ENCODE measurements at places on chromosomes 7 and 10. TPM values are rescaled to one million over a fixed set of nuclear protein-coding genes. Genes with fewer than 3 reads are reported as not detected.
A peak's percentile ranks its signal among the peaks of the same experiment; 100 is the strongest.

GRCh38 chr7:84508606-84509005 lies 314.0 kb upstream of the SEMA3A start:
- DNase-seq = peak; percentile 22

- DNase-seq = no peak
Measured at GRCh38 chr7:113198226-113198625, 79.9 kb upstream of the SMIM30 start.

DNA sequence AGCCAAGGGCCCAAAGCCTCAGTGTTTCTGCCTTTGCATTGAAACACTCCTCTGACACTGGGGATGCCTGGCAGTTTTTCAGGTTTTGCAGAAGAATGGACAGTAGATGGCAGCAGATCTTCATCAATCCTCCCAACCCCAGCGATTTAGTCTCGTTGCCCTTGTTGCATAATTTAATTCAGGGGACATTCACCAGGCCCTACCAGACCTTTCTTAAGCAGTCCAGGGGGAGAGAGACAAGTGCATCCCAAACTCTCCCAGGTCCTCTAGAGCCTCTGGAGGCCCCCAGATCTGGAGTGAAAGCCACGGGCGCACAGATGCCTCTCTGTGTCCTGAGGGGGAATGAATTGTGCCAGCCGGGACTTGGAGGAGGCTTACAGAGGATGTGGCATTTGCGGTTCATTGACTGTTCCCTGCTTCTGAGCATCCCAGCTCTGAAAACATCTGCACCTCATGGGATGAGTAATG lies 29.6 kb downstream of the MINDY4 start:
- peak; percentile 85 for DNase-seq

The PARG gene
- 23.1 TPM for total RNA-seq

- no peak for DNase-seq
Measured at GRCh38 chr10:101142533-101143344, 11.6 kb downstream of the TLX1 start.

The EN2 gene
- 0.69 TPM for total RNA-seq

The NAT16 gene
- not detected for total RNA-seq

The MINDY3 gene
- total RNA-seq = 23.1 TPM

DNA sequence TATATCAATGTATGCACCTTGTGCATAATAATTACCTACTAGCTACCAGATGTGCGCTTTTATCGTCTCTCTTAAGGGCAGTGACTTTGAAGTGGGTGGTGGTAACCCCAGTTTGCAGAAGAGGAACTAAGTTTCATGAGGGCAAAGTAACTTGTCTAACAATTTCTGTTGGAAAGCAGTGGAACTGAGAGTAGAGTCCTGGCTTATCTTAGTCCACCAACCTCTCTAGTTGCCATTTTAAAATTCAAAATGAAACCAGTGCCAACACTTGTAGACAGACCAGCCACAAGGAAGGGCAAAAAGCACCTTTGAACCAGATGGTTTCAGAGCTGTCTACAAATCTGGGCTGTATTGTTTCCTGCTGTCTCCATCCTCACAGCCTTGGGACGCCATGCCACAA lies 32.0 kb upstream of the RBM20 start:
- no peak for DNase-seq

- peak; percentile 49 for DNase-seq
Measured at GRCh38 chr10:98172495-98172894, 38.0 kb downstream of the R3HCC1L start.

- DNase-seq = no peak
Measured at GRCh38 chr10:97378933-97379921, 21.9 kb downstream of the RRP12 start.

DNA sequence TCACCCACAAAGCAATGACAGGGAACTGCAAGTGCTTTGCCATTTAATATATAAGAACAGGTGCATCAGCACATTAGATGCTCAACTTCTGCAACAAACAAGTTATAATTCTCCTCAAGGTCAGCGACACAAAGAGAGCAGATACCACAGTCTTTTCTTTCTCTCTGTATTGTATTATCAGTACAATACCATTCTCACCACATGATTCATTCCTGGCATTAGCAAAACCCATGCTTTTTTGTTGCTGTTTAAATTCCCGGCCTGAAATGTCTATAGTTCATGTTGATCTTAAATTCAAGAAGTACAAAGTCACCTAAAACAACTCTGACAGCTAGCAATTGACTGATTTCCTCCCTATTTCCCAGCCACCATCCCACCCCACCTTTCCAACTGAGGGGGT lies 111.8 kb upstream of the FEZF1 start:
- DNase-seq = no peak

- DNase-seq = no peak
Measured at GRCh38 chr7:134695321-134695860, 48.7 kb downstream of the BPGM start.

DNA sequence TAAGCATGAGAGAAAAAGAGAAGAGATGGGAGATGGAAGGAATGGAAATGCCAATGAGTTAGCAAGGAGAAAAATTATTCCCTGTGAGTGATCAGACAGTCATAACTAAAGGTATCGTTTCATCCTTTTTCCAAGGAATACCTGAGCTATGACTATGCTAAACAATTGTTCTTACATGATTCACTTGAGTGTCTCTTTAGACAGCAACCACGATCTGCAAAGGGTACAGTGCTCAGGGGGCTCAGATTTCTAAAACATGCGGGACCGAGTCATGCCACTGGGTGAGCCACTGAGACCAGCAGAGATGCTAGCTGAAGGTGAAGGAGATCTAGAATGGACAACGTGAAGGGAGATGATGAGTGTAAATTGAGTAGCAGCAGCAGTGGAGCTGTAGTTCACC lies 78.0 kb upstream of the CTTNBP2 start:
- no peak for DNase-seq

The COBL gene
- 0.46 TPM for total RNA-seq

GRCh38 chr10:79310911-79311573 lies 36.2 kb upstream of the PPIF start:
- no peak for DNase-seq

The ZNF746 gene
- total RNA-seq = 27.6 TPM

DNA sequence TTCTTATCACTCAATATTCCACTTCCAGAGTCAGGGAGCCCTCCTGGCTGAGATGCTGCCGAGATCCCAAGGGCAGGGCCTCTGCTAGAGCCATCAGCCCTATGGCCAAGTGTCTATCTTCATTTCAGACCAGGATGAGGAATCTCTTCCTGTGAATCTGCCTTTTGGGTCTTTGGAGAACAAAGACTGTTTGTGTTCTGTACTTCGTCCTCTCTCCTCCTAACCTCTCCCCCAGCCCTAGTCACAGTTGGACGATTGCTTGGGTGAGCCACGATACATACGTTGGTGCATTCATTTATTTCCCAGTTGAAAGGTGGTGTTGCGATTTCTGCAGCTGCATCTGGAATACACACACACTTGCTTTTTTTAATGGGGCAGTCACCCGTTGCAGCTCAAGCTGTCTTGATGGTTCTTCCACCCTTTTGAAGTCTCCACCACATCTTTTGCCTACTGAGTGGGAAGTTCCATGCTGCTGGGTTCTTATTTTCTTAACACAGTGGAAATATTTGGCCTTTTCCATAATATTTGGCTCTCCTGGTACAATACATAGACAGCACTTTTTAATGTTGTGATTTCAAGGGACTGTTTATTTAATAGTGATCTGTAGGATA lies 26.7 kb downstream of the SH3PXD2A start:
- no peak for DNase-seq

DNA sequence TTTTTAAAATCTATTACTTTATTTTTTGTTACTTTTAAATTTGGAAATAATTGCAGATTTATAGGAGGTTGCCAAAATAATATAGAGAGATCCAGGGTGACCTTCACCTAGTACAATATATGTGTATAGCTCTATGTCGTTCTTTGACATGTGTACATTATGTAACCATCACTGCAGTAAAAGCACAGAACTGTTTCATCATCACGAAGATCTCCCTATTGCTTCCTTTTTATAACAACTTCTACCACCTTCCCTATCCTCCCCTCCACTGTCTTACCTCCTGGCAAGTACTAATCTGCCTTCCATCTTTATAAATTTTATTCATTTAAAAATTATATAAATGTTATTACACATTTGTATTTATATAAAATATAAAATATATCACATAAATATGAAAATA lies 251.0 kb downstream of the AUTS2 start:
- DNase-seq = no peak

DNA sequence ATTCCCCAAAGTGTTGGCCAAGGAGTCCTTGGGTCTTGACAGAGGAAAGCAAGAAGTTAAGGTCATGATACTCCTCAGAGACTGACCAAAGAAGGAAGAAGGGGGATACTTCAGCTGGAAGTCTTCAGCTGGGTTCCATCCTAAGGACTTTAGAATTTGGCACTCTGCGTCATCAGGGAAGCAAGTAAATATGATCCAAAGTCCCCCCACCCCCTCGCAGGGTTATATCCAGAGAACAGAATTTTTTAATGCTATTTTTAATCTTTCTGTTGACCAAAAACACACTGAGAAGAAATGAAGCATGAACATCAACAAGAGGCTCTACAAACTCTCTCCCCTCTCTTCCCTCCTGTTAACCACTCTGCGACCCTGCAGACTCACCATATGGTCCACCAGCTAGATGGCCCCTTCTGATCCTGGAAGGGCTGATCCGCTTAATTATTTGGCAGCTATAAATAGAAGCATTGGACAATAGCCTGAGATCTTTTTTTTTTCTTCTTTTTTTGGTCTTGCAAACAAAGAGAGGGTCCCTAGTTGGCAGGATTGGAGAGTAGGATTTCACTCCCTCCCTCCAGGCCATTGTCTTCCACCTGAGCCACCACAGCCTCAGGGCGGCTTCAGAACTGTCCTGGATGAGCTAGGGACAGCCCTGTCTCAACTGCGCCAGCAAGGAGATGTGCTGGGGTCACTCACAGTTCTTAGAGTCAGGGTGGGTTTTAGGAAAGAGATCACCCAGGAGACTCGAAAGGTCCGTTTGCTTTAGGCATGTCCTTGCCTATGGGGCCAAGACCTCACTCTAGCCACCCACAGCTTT lies 196.0 kb downstream of the KCNMA1 start:
- no peak for DNase-seq

The KCND2 gene
- total RNA-seq = 0.34 TPM

The LFNG gene
- total RNA-seq = 15.2 TPM

GRCh38 chr10:43644252-43644651 lies 4.4 kb downstream of the ZNF32 start:
- DNase-seq = peak; percentile 43

GRCh38 chr7:53303781-53304180 lies 268.3 kb downstream of the POM121L12 start:
- no peak for DNase-seq

GRCh38 chr10:96565774-96566173 lies 21.0 kb downstream of the TM9SF3 start:
- DNase-seq = peak; percentile 46

- no peak for DNase-seq
Measured at GRCh38 chr10:129169115-129169514, 297.9 kb upstream of the MGMT start.

The COL26A1 gene
- not detected for total RNA-seq

The CFAP70 gene
- total RNA-seq = 0.45 TPM

GRCh38 chr10:73220989-73221388 lies 26.1 kb downstream of the DNAJC9 start:
- no peak for DNase-seq

GRCh38 chr10:70970830-70971229 lies 82.5 kb upstream of the PCBD1 start:
- no peak for DNase-seq

The SLC18A2 gene
- not detected for total RNA-seq

DNA sequence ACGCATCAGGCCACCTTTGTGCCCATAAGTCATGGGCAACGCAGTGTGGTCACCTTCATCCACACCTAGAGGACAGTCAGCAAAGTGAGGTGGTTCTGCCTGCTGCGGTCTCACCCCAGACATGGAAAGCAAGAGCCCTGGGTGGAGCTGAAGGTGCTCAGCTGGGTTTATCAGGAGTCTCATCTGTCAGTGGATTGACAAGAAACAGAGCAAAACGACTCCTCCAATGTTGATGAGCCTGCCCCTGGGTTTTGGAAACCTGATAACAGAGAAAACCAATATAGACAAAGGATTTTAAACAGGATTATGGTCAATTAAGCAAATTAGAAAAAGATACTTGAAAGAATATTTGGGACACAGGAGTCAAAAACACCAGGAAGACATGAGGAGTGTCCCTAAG lies 229.3 kb upstream of the PRSS58 start:
- DNase-seq = no peak

The SBDS gene
- total RNA-seq = 216 TPM

Measured in LHCN-M2 (cell line).